ENCODE measurements at places on chromosomes 5 and 9. TPM values are rescaled to one million over a fixed set of nuclear protein-coding genes. Genes with fewer than 3 reads are reported as not detected.

DNA sequence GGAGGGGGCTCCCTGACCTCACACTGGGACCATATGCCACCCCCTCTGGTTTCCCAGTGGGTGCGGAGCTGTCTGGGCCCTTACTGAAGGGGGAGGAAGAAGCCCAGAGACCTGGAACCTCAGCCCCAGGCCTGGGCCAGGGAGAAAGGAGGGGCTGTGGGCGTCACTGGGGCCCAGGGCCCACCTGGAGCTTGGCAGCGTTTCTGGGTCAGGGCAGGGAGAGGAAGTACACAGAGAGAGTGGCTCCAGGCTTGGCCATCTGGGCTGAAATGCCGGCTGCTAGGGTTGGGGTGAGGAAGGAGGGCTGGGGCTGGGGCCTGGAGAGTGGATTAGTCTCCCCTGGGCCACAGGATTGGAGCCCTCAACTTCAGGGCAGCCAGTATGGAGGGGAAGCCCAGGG is 6.4 kb upstream of the DAB2IP start:
- DNase-seq: no peak

DNA sequence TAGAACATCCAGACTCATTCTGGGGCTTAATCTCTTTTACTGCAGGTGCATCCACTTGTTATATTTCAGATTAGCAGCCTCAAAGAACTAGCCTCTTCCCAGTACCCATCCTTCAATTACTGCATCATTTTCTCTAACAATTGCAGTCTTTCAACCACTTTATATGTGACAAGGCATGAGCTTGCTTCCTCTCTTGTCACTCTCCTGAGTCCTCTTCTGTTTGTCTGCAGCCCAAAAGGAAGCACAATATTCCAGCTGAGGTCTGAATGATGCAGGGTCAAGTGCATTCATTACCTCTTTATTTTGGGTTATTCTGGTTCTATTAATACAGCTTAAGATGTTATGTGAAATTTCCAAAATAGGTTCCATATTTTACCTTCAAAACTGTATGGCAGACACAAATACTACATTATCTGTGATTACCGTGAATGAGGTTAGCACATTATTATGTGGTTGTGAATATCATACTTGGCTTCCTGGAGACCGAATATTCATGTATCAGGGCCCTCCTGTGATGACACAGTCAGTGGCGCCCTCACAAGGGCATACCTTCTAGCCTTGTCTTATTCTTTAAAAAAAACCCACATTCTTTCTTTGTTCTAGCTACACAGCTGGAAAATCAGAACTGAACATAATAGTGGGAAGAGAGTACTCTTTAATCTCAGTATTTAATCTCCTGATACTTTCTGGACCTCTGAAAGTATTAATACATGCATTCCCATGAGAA is 323.8 kb downstream of the PDE4D start:
- DNase-seq: no peak

NOXA1 gene
- 2.4 TPM for total RNA-seq

DMGDH gene
- 4.6 TPM for total RNA-seq

ACSL6 gene
- total RNA-seq: 1.4 TPM

DNA sequence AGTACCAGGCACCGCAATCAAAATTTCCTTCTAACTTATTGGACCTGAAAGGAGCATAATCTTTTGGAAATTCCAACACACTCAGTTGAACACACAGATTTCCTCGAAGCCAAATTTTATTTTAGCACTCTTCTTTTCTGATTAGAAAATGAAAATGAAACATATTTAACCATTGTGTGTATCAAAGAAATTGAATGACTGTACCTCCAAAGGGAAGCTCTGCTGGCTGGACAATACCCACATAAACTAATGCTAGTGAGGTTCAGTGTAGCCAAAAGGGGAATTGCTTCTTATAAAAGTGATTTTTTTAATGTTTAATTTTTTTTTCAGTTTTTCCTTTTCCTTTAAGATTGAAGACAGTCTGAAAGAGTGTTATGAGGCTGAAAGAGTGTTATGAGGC is 239.6 kb upstream of the NREP start:
- DNase-seq: no peak

- no peak for DNase-seq
Measured at GRCh38 chr5:56429110-56429561, 196.0 kb upstream of the ANKRD55 start.

DNA sequence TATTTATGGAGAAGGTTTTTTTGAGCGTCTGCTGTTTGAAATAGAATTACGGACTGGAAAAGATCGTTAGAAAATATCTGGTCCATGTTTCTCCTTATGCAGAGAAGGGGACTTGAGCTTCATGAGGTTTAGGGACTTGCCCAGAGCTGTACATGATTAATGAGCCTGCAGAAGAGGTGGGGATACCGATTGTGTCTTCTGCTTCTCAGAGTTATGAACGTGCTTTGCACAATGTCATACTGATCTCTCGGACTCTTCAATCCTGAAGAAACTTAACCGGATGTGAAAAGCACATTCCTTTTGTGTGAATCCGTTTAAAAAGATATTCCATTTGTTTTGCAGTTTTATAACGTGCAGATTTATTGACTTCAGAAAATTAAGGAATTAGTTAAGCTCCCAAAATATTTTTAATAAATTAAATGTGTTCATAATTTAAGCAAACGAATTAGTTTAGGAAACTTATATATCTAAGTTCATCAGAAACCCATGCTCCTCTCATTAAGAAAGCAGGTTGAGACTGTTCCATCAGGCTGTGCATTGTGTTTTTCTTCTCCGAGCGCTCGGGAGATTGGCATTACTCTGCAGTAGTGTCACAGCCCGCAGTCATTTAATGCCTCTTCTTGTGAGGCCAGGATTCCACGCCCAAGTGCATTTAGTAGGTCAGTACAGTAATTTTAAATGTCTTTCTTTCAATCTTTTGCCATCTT is 40.8 kb upstream of the MEF2C start:
- DNase-seq: no peak

Measured in omental fat pad (tissue), 4 donors.